SHP77 (cell line): ENCODE measurements at places on chromosomes 11 and 22.

DNA sequence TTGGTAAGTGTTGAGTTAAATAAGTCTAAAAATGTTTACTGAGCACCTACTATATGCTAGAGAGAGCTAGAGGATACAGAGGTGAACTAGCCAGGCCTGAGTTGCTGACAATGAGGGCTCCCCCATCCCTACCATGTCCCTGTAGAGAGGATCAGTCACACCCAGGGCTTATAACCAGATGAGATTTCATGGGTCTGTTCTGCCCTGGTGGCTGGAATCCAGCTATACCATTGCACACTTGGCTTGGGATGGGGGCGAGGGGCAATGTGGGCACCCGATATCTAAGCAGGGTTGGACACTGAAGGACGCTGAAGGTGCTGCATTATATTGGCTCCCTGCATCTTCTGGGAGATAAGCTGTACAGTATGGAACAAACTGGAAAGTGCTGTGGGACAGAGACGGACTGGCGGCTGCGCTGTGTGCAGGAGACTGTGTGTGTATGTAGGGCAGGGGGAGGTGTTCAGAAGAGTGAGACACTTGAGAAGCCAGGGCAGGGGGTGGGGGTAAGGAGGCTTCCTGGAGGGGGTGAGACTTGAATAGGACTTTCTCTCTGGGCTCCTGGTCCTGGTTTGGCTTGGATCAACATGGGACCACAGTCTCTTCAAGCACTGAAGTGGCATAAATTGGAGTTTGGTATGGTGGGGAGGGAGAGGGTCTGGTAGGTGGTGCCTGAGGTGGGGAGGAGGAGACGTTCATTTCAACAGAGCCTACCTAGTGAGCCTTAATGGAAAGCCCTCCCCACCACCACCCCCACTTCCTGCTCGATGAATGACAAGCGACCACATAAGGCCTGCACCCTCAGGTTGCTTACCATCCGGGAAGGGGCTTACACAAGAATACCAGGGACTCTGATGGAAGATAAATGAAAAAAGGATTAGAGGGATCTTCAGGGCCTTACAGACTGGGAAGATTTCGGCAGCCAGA lies 1.8 kb downstream of the CD82 start:
- DNase-seq = no peak

- no peak for DNase-seq
These were observed 11.0 kb downstream of the CTNND1 start for GRCh38 chr11:57772562-57772961.

- DNase-seq = no peak
These were observed 802.3 kb downstream of the CNTN5 start for GRCh38 chr11:99822846-99823565.

- no peak for DNase-seq
These were observed 7.7 kb downstream of the RNF141 start for GRCh38 chr11:10533323-10533722.

DNA sequence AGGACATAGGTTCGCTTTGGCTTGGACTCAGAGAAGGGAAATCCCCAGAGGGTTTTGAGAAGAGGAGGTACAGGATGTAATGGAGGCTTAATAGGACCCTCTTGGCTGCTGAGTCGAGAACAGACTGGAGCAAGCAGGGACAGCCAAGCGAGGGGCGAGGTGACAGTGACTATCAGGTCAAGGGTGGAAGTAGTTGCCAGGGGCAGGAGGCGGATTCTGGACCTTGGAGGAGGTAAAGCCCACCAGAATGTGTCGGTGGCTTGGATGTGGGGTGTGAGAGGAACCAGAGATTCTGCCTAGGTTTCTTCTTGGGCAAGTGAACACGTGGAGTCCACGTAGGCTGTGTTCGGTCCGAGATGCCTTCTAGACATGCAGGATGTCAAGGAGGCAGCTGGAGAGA lies 4.4 kb downstream of the TRMT112 start:
- DNase-seq = no peak

DNA sequence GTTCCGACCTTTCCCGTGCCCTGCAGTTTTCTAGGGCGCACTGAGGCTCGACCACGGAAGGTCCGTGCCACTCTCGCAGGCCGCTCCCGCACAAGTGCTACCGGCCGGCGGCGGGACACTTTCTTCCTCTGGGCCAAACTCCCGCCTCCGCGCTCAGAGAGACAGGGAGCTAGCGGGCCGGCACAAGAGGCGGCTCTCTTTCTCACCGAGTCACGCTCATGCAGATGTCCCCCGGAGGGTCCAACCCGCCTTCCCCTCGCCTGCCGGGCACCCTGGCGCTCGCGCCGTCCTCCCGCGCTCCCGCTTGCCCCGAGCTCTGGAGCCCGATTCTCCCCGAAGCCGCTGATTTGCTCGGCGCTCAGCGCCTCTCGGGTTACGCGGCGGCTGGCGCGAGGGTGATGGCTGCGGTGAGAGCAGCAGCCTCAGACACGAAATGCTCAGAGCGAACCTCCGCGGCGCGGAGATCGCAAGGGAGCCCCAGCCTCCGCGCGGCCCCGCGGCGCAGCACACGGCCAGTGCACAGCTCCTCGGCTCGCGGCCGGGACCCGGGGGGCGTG lies 1.0 kb downstream of the LMO1 start:
- DNase-seq = no peak

DNA sequence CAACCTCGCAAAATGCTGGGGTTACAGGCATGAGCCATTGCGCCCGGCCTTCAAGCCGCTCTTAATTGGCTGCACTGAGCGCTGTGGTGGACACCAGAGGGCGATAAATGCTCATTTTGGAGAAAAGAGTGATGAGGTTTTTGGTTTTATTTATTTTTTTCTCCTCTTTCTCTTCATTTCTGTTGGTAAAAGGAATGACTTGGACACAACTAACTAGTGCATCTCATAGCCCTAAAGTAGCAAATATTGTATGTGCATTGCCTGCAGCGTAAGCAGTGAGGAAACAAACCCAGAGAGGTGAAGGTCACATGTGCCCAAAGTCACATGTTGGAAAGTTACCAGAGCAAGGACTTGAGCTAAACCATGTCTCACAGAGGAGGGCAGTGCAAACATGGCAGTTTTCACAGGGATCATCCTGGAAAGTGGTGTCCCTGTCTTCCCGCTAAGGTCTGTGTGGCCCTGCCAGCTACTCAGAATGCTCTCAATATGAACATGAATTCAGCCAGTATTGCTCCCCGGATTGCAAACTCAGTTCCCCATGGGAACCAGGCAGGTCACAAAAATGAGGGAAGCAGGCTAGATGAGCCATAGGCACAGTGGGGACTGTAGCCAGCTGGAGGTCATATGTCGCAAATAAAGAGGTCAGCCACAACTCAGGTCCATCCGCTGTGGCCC lies 8.6 kb upstream of the CD82 start:
- peak; percentile 26 for DNase-seq

- no peak for DNase-seq
These were observed 28.7 kb upstream of the LMO1 start for GRCh38 chr11:8292351-8292750.

DNA sequence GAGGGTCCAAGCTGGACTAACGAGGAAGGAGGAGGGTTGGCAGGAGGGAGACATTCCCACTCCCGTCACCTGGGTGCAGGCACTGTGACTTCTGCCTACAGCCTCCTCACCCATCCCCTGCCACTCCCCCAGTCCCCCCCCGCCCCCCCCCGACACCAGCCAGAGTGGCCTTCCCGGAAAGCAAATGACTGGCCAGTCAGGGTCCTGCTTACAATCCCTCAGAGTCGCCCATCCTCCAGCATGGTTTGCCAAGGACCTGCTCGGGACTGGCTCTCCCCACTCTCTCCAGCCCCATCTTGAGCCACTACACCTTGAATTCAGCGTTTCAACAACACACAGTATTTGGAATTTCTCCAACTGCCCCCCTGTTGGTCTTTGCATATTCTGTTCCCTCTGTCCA lies 59.6 kb downstream of the THAP12 start:
- no peak for DNase-seq

- DNase-seq = no peak
These were observed 33.0 kb downstream of the PTPRJ start for GRCh38 chr11:48013269-48013901.

DNA sequence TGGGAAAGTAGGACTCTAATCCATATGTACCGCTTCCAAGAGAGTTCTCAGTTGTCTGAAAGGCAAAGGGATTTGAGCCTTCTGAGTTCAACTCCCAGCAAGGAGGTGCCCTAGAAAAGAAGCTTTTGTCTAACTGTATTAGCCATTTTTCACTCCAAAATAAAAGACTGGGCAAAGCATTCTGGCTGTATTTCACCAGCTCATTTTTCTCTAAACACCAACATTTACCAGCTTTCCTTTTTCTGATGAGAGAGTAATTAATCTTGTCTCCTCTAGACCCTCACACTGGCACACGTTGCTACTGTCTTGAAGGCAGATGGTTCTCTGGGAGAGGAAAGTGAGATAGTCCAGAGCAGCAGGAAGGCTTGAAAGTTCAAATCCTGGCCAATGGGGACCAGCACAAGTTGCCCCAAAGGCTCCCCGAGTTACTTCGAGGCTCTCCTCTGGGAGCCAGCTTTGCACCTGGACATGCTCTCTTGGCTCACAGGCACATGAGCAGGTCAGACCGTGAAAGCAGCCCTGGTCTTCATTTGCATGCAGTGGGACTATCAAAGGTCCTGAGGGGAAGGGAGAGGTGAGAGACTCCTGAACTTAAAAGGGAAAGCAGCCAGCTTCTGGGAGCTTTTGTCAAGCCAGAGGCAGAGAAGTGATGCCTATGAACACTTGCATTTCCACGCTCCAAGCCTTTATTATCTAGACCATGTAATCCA lies 100.0 kb downstream of the NTM start:
- DNase-seq = no peak

GRCh38 chr11:134019500-134019899 lies 49.4 kb upstream of the JAM3 start:
- DNase-seq = no peak

DNA sequence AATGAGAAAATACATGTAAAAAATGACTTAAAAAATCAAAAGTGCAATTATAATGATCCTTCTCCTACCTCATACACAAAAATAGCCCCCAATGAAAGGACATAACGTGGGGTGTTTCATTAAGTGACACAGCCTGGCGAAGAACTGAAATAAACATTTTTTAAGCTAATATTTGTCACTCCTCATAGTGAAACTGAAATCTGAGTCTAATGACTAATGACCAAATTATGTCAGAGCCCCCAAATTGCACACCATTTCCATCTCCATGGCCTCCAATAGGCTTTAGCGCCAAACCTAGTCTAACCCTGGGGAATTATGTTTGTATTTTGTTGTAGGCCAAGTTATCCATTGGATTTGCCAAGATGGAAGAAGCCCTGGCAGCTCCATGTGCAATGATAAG lies 119.1 kb downstream of the WT1 start:
- no peak for DNase-seq

DNA sequence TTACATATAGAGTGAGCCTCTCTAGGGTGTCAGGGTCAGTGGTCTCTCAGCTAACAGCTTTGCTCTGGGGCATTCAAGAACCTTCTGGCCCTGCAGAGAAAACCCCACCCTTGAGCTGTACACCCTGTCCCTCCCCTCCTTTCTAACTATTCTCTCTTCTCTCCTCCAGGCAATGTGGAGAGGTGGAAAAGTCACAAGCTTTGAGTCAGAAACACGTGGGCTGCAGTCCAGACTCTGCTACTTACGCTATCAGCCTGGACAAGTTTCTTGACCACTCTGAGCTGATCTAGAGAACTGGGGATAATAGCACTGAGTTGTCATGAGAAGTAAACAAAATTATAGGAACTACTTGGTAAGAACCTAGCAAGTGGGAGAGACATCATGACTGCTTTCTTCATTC lies 10.7 kb upstream of the FAM83F start:
- no peak for DNase-seq

- no peak for DNase-seq
These were observed 5.6 kb upstream of the USP28 start for GRCh38 chr11:113880971-113881370.

GRCh38 chr11:118321386-118322082 lies 17.0 kb downstream of the CD3E start:
- DNase-seq = no peak

- DNase-seq = no peak
These were observed 268.5 kb downstream of the TTC28 start for GRCh38 chr22:28411125-28411524.

GRCh38 chr11:117910941-117911655 lies 18.1 kb downstream of the TMPRSS13 start:
- DNase-seq = no peak
